ENCODE measurements at places on chromosomes 2 and 18. TPM values are rescaled to one million over a fixed set of nuclear protein-coding genes. Genes with fewer than 3 reads are reported as not detected.

DNA sequence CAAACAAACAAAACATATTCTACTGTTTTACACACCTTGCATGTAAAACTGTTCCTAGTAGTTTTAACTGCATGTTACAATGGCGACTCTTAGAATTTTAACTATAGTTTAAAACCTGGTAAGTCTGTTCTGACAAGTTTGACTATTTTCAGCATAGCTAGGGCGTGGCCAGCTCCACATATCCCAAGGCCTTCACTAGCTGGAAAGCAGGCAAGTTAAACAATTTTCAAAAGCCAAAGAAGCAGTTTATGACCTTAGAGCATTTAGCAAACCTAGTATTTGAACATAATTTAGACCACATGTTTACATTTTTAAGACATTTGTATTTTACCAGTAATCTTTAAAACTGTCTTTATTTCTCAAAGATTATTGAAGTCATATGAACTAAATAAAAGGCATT lies 402.8 kb upstream of the SYT4 start:
- no peaks in the 10 kb centered on the region for H3K4me1 ChIP-seq
- no peak overlapping the region for H3K27ac ChIP-seq

- H3K27ac ChIP-seq, result no peak overlapping the region
- DNase-seq, result no peak
- H3K4me3 ChIP-seq, result no peak overlapping the region
- no peaks in the 10 kb centered on the region for H3K36me3 ChIP-seq
- H3K27me3 ChIP-seq, result no peaks in the 10 kb centered on the region
- peaks cover 9% of the 10 kb centered on the region for H3K4me1 ChIP-seq
Measured at GRCh38 chr2:160901613-160902012, 258.6 kb upstream of the TANK start.

DNA sequence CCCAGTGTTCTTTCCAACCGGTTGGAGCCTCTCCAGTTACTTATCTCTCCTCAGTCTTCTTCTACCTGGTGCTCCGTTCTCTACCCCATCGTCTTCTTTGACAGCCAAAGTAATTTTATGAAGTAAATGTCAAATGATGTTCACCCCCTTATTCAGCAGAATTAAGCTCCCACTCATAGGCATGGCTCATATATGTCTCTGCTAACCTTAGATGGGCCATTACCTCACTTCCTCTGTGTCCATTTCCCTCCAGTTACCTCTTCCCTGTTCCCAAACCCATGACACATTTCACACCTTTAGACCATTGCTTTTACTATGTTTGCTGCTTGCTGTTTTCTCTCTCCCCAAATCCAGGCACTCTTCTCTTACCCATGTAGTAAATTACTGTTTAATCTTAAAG lies 607.0 kb downstream of the RNF144A start:
- no peak for DNase-seq
- H3K27ac ChIP-seq, result no peak overlapping the region
- H3K4me3 ChIP-seq, result no peak overlapping the region

- H3K27me3 ChIP-seq, result peaks cover 9% of the 10 kb centered on the region
- H3K4me1 ChIP-seq, result peaks cover 21% of the 10 kb centered on the region
- H3K36me3 ChIP-seq, result no peaks in the 10 kb centered on the region
- no peak for DNase-seq
- H3K27ac ChIP-seq, result no peak overlapping the region
Measured at GRCh38 chr2:173419506-173419905, 64.8 kb downstream of the CDCA7 start.

Gene ZNF24
- total RNA-seq, result 89.3 TPM

GRCh38 chr2:66839551-66840320 lies 404.8 kb downstream of the MEIS1 start:
- no peak overlapping the region for H3K4me3 ChIP-seq
- no peak for DNase-seq
- H3K36me3 ChIP-seq, result no peaks in the 10 kb centered on the region
- no peaks in the 10 kb centered on the region for H3K4me1 ChIP-seq

GRCh38 chr2:173715441-173715840 lies 249.7 kb downstream of the SP3 start:
- no peak for DNase-seq
- no peaks in the 10 kb centered on the region for H3K27me3 ChIP-seq
- H3K27ac ChIP-seq, result no peak overlapping the region
- no peak overlapping the region for H3K4me3 ChIP-seq

Gene PRSS56
- total RNA-seq, result 52.4 TPM

DNA sequence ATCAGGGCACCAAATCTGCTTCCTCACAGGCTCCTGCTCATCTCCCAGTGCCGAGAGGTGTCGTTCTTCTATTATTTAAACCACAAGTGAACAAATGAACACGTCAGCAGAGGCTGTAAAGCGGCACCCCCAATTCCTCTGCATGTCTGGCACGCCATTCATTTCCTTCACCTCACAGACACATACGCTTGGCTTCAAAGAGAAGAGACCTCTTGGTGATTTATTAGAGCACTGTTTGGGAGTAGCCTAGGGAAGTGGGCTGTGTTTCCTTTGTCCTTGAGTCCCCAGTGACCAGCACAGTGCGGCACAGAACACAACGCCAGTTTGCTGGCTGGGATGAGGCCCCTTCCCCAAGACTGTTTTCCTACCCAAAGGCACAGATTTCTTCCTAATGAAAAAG lies 184.3 kb upstream of the REV1 start:
- no peak overlapping the region for H3K27ac ChIP-seq
- H3K27me3 ChIP-seq, result no peaks in the 10 kb centered on the region
- H3K36me3 ChIP-seq, result peaks cover 10% of the 10 kb centered on the region
- no peak for DNase-seq
- peaks cover 40% of the 10 kb centered on the region for H3K4me1 ChIP-seq

Gene CDH2
- total RNA-seq, result 234 TPM

GRCh38 chr2:239328351-239329191 lies 72.2 kb downstream of the HDAC4 start:
- H3K4me1 ChIP-seq, result peaks cover 64% of the 10 kb centered on the region
- peak overlapping the region; percentile 35 for H3K27ac ChIP-seq
- DNase-seq, result no peak
- peaks cover 12% of the 10 kb centered on the region for H3K36me3 ChIP-seq

Gene SCN3A
- 3.7 TPM for total RNA-seq

Gene FEV
- not detected for total RNA-seq

Gene FAM237A
- total RNA-seq, result not detected

DNA sequence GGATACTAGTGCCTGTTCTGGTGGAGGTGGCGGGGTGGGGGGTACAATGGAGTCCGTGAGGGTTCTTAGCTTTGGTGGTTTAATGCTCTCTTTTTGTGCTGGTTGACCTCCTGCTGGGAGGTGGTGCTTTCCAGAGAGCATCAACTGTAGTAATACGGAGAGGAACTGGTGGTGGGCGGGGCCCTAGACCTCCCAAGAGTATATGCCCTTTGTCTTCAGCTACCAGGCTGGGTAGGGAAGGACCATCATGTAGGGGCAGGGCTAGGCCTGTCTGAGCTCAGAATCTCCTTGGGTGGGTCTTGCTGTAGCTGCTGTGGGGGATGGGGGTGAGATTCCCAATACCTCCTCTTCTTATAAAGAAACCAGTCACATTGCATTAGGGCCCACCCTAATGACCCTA lies 27.1 kb downstream of the CAMKMT start:
- peaks cover 28% of the 10 kb centered on the region for H3K36me3 ChIP-seq
- H3K27me3 ChIP-seq, result no peaks in the 10 kb centered on the region
- no peak overlapping the region for H3K27ac ChIP-seq
- no peak overlapping the region for H3K4me3 ChIP-seq
- DNase-seq, result no peak
- no peaks in the 10 kb centered on the region for H3K4me1 ChIP-seq

- H3K4me1 ChIP-seq, result no peaks in the 10 kb centered on the region
- no peak overlapping the region for H3K4me3 ChIP-seq
- H3K27me3 ChIP-seq, result no peaks in the 10 kb centered on the region
- H3K36me3 ChIP-seq, result no peaks in the 10 kb centered on the region
- no peak for DNase-seq
Measured at GRCh38 chr2:174007010-174007409, 41.8 kb upstream of the SP3 start.

Gene NTSR2
- not detected for total RNA-seq

- H3K4me1 ChIP-seq, result no peaks in the 10 kb centered on the region
- no peaks in the 10 kb centered on the region for H3K36me3 ChIP-seq
- H3K27ac ChIP-seq, result no peak overlapping the region
- H3K4me3 ChIP-seq, result no peak overlapping the region
Measured at GRCh38 chr2:226551522-226552250, 247.9 kb downstream of the IRS1 start.

- peak overlapping the region; percentile 91 for H3K4me3 ChIP-seq
- no peak for DNase-seq
- peaks cover 10% of the 10 kb centered on the region for H3K4me1 ChIP-seq
- peaks cover 75% of the 10 kb centered on the region for H3K27me3 ChIP-seq
- H3K36me3 ChIP-seq, result peaks cover 2% of the 10 kb centered on the region
- no peak overlapping the region for H3K27ac ChIP-seq
Measured at GRCh38 chr2:71277147-71277475, 50.2 kb upstream of the PAIP2B start.

GRCh38 chr2:100270381-100271146 lies 51.7 kb downstream of the LONRF2 start:
- DNase-seq, result no peak
- peaks cover 4% of the 10 kb centered on the region for H3K4me1 ChIP-seq
- H3K27me3 ChIP-seq, result no peaks in the 10 kb centered on the region

DNA sequence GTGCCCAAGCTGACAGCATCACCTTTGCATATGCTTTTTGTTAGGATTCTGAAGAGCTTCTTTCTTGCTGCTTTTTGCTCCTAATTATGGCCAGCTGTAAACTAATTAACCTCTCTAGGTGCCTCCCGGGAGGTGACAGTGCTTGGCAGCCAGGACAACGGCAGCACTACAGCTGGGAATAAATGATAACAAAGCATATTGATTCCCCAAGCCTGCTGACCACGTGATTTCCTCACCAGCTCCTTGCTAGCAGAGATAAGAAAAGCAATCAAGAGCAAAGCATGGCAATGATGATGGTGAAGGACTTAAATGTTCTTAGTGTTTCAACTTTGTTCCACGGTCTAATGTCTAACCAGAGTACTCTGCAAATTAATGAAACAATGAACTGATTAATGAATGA lies 1074.4 kb upstream of the GYPC start:
- H3K4me1 ChIP-seq, result peaks cover 5% of the 10 kb centered on the region
- no peaks in the 10 kb centered on the region for H3K27me3 ChIP-seq
- H3K27ac ChIP-seq, result no peak overlapping the region
- H3K36me3 ChIP-seq, result no peaks in the 10 kb centered on the region
- H3K4me3 ChIP-seq, result no peak overlapping the region

DNA sequence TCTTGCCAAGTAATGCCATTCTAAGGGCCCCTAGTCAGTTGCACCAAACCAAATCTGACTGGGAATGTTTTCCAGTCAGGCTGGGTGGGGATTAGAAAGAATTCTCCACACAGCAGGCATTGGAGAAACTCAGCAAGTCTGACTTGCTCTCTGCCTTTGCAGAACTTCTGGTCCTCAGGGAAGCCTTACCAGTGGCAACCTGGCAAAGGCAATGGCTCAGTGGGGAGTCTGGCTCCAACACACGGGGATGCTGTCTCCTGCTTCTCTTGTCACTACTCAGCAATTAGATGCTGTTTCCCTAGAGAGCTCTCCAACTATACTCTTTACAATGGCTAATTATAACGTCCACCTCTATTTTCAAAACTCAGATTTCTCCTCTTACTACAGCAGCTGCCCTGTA lies 810.7 kb downstream of the LRRTM4 start:
- no peaks in the 10 kb centered on the region for H3K36me3 ChIP-seq
- no peak overlapping the region for H3K4me3 ChIP-seq
- H3K27me3 ChIP-seq, result no peaks in the 10 kb centered on the region
- no peak overlapping the region for H3K27ac ChIP-seq

Gene MEIS1
- 107 TPM for total RNA-seq

Gene KLHL30
- 0.25 TPM for total RNA-seq

DNA sequence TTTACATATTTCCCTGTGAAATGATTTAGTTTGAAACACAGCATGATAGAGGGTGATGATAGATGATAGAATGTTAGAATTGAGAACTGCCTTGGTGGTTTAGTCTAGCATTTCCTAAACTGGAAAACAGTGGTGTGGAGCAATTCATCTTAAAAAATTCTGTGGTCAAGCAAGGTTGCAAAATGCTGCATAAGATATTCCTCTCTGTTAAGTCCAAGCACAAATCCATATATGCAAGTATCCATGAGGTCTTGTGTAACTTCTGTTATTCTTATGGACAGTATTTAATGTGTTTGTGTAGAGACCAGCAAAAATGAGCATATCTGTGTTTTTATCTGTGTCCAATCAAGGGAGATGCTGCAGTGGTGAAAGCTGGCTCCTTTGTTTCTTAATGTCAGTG lies 30.0 kb downstream of the CPS1 start:
- no peak overlapping the region for H3K4me3 ChIP-seq
- no peaks in the 10 kb centered on the region for H3K27me3 ChIP-seq
- H3K4me1 ChIP-seq, result peaks cover 7% of the 10 kb centered on the region
- H3K27ac ChIP-seq, result no peak overlapping the region
- no peaks in the 10 kb centered on the region for H3K36me3 ChIP-seq

Gene MC4R
- total RNA-seq, result 0.19 TPM

- H3K36me3 ChIP-seq, result no peaks in the 10 kb centered on the region
- DNase-seq, result no peak
- no peak overlapping the region for H3K27ac ChIP-seq
- H3K27me3 ChIP-seq, result no peaks in the 10 kb centered on the region
Measured at GRCh38 chr2:198930170-198930569, 527.6 kb downstream of the SATB2 start.

Data from neural crest cell (in vitro differentiated cells).